ENCODE measurements at places on chromosomes 1 and 21.

DNA sequence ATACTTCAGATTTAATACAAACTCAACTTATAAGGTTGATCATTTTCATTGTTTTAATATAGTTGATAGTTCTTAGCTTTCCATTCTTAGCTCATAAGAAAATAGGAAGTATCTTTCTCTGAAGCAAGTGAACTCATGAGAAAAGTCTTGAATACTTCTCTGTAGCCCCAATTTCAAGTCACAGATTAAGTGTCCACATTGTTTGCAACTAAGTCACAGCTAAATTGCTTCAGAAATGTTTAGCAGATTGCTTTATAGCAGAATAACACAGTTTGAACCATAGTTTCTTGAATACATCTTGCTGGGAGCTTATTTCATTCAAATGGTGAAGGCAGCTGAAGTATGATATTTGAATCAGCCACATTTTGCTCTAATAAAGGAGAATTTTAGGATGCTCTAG, 10.6 kb upstream of the PKN2 start:
- no peak for DNase-seq

DNA sequence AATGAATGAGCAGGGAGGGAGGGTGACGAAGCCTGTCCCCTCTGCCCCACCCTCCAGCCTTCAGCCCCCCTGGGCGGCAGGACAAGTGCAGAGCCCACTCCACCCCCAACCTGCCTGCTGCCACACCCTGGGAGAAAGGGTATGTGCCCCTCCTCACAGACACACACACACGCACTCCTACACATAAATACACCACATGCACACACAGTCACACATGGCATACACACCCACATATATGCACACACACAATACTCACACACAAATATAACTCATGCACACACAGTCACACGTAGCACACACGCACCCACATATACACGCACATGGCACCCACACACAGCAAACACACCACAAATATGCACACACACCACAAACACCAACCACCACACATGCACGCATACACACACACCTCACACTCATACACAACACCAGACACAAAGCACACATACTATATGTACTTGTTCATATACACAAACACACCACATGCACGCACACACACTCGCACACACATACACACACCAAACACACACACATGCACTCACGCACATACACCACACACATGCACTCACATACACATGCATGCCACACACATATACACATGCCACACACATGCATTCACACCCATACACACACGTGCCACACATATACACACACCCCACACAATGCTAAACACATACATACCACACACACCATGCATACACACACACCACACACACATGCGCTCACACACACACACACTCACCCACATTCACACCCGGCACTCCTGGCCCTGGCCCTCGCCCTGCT, 16.4 kb downstream of the ITGB2 start:
- no peak for DNase-seq

DNA sequence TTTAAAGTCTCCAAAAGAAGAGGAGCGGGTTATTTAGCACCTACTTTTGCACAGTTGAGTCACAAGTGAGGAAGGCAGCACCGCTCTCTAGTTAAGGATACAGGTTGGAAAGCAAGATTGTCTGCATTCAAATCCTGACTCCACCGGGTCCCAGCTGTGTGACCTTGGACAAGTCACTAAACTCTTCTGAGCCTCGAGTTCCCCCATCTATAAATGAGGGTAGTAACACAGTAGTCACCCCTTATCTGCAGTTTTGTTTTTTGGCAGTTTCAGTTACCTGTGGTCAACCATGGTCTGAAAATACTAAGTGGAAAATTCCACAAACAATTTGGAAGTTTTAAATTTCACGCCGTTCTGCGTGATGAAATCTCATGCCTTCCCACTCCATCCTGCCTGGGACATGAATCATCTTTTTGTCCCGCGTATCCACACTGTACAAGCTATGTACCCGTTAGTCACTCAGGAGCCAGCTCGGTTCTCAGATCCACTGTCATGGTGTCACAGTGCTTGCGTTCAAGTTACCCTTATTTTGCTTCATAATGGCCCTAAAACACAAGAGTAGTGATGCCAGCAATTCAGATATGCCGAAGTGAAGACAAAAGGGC, 49.4 kb downstream of the CAPZB start:
- no peak for DNase-seq

DNA sequence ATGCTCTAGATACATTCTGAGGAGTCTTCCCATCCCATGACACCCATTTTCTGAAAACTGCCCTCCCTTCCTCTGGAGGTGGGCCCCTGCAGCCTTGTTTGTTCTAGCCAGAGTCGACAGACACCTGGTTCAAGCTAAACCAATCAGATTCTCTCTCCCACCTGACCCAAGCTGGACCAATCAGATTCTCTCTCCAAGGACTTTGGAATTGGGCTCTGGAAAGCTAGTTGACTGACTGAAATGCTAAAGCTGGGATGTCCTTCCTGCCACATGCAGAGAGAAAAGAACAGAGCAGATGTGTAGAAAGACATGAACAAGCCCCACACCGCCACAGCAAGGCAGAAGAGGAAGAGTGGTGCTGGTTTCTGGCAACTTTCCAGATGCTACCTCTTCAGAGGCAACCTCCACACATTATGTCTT, 24.6 kb downstream of the ASAP3 start:
- DNase-seq = no peak

GRCh38 chr1:212554401-212554800, 54.2 kb upstream of the ATF3 start:
- DNase-seq = no peak

GRCh38 chr1:21594935-21595897, 73.9 kb downstream of the RAP1GAP start:
- peak; percentile 10 for DNase-seq

DNA sequence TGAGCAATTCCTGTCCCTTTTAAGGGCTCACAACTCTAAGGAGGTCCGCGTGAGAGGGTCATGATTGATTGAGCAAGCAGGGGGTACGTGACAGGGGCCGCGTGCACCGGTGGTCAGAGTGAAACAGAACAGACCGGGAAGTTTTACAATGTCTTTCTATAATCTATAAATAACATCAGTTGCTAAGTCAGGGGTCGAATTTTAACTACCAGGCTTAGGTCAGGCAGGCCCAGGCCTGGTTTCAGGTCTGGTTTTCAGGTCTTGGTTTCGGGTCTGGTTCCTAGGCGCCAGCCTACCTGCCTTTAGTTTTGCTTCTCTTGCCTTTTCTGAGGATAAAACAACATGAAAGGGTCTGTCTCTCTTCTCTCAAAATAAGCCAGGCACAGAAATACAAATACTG, 476.0 kb upstream of the CAMK1G start:
- DNase-seq = peak; percentile 83

DNA sequence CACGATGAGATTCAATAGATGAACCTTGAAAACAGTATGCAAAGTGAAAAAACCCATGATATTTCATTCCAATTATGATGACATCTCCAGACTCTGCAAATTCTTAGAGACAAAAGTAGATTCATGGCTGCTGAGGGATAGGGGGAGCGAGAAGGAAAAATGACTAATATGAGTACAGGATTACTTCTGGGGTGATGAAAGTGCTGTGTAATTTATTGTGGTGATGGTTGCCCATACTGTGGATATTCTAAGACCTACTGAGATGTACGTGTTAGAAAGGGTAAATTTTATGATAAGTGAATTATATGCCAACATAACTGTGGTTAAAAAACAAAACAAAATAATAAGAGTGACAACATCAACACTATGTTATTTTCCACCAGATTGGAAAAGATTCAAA, 18.9 kb upstream of the RGS7 start:
- DNase-seq = no peak

- no peak for DNase-seq
These were observed 24.8 kb downstream of the CD101 start for GRCh38 chr1:117026361-117026760.

DNA sequence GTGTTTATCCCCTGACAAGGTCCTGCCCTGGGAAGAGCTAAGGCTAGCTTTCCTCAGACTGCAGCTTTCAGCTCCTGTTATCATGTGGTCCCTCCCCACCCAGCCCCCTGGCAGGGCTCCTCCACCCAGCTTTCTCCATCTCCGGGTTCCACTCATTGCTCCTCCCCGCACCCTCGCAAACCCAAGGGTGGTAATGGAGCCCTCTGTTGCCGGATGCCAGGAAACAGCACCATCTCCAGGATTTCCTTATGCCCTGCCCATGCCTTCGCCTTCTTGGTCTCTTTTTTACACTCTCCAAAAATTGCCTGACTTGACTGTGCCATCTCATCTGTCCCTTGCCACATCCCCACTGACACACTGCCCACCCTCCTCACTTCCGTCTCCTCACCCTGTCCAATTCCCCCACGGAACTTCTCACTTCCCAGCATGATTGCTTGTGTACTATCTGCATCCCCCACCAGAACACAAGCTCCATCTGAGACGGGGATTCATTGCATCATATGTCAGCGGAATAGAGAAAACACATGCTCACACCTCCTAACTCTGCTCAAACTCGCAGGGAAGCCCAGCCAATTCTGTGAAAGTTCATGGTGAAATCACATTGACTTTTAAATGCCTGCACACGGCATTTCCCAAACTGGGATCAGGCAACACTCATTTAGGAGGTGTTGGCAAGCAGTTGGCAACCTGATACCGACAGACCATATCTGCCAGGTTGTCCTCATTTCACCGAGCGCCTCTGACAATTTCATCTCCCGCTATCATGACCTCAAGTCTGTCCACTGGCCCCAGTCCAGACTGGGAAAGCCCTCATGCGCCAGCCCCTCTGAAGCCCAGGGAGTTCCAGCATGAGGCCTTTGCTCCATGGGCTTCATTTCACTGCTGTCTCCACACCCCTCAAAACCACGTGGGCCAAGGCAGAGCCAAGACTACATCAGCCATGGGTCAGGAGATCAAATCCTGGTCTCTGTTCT, 201.1 kb downstream of the MATN1 start:
- DNase-seq = no peak

DNA sequence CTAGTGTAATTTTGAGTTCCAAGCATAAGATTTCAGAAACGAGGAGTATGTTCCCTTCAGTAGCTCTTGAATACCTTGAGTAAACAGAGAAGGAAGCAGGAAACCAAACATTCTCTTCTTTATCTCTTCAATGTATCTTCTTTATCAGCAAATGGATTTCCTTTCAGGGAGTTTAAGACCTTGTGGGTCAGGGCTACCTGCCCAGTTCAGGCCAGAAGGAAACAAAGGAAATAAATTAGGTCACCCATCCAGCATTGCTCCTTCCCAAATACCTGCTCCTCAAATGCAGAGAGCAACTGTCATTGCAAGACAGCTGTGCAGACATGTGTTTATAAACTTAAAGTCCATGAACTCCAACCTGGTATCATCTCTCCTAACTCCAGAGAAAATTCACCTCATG, 130.1 kb upstream of the SOD1 start:
- no peak for DNase-seq

Measured in GM12864 (cell line).